ENCODE measurements at places on chromosomes 6 and 20. TPM values are rescaled to one million over a fixed set of nuclear protein-coding genes. Genes with fewer than 3 reads are reported as not detected.

Gene SIRPD
- polyA plus RNA-seq: not detected

Gene PTPRT
- 0.35 TPM for polyA plus RNA-seq

Gene TOX2
- 2.3 TPM for polyA plus RNA-seq

Gene ZNF341
- 2.8 TPM for polyA plus RNA-seq

Gene CST3
- polyA plus RNA-seq: 101 TPM

Gene TFAP2D
- not detected for polyA plus RNA-seq

Gene FOXS1
- polyA plus RNA-seq: 5.9 TPM

Gene HUS1B
- 0.14 TPM for polyA plus RNA-seq

Gene CD40
- polyA plus RNA-seq: 7.4 TPM

Gene MAS1
- polyA plus RNA-seq: 0.18 TPM

Gene SAPCD1
- 3.0 TPM for polyA plus RNA-seq

Gene SSTR4
- not detected for polyA plus RNA-seq

Gene FHL5
- polyA plus RNA-seq: 1.7 TPM

Gene TBCC
- 12.3 TPM for polyA plus RNA-seq

Gene OTOR
- not detected for polyA plus RNA-seq

Gene TBC1D7
- 20.2 TPM for polyA plus RNA-seq

Gene WFDC10B
- polyA plus RNA-seq: not detected

Gene TSBP1
- polyA plus RNA-seq: not detected

Gene HAO1
- not detected for polyA plus RNA-seq

Gene BEND3
- polyA plus RNA-seq: 3.1 TPM

Gene CMTR1
- 32.9 TPM for polyA plus RNA-seq

Gene CSNK2B
- polyA plus RNA-seq: 125 TPM

Gene STX11
- polyA plus RNA-seq: 1.3 TPM

Gene CST5
- polyA plus RNA-seq: not detected
